Bone marrow (tissue), 2 donors: ENCODE measurements at places on chromosomes 1 and 21.

DNA sequence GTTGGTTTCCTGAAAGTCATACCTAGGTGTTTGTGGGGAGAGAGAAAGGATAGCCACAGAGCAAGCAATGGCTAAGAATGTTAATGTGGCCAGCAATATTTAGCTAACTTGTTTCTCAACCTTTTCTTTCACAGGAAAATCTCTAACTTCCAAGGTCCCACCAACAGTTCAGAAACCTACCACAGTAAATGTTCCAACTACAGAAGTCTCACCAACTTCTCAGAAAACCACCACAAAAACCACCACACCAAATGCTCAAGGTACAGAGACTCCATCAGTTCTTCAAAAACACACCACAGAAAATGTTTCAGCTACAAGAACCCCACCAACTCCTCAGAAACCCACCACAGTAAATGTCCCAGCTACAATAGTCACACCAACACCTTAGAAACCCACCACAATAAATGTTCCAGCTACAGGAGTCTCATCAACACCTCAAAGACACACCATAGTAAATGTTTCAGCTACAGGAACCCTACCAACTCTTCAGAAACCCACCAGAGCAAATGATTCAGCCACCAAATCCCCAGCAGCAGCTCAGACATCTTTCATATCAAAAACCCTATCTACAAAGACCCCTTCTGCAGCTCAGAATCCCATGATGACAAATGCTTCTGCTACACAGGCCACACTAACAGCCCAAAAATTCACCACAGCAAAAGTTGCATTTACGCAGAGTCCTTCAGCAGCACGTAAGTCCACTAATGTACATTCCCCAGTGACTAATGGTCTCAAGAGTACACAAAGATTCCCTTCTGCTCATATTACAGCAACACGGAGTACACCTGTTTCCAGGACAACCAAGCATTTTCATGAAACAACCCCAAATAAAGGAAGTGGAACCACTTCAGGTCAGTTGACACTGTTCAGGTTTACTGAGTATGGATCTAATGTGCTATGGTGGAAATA lies 15.3 kb downstream of the CD55 start:
- DNase-seq: no peak

DNA sequence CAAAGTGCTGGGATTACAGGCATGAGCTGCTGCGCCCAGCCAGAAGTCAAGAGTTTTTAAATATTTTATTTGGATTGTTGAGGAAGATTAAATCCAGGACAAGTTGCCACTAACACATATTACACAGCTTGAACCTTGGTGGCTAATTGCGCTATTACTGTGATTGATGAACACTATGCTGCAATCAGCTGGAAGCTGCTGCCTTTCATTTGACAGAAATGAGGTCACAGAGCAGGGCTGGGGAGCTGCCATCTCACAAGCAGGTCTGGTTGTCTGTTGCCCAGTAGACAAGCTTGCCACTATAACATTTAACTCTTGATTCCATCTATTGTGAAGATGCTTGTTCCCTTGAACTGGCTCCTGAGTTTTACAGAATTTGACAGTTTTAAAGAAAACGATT lies 37.4 kb upstream of the NRDC start:
- DNase-seq: no peak

DNA sequence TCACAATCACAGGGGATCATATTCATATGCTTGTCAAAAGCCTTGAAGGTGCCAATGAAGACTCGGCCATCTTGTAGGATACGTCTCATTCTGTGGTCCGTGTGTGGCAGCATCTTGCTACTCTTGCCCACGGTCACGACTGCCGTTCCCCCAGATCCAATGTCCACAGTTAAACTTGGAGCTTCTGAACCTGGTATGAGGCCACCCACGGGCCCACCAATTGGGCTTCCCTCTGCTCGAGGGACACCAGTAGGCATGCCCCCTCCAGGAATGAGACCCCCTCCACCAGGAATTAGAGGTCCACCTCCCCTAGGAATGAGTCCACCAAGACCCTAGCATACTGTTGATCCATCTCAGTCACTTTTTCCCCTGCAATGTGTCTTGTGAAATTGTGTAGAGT lies 39.6 kb downstream of the MORN1 start:
- DNase-seq: no peak

DNA sequence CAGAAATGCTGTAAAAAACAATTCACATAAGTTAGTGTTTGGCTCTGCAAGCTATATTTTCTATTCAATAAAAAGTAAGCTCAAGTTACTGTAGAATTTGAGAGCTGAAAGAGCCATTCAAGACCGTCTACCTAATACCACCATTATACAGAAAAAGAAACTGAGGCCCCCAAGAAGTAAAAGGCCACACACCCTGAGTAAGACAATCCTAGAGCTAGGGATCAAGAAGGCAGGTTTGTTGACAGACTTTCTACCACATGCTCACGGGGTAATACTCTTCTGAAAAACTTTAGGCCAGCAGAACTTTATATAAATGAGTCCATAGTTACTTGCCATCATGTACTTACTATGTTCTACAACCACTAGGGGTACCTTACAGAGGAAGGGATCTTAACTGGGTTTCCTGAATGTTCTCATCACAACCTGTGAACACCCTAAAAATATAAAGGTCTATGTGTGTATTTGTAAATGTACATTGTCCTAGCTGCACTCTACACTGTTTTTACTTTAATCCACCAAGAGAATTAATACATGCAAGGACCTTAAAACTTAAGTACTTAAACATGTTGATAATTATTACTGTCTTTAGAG lies 2.7 kb downstream of the PSMG1 start:
- no peak for DNase-seq

GRCh38 chr1:216815260-216816131 lies 92.3 kb upstream of the ESRRG start:
- DNase-seq: no peak

DNA sequence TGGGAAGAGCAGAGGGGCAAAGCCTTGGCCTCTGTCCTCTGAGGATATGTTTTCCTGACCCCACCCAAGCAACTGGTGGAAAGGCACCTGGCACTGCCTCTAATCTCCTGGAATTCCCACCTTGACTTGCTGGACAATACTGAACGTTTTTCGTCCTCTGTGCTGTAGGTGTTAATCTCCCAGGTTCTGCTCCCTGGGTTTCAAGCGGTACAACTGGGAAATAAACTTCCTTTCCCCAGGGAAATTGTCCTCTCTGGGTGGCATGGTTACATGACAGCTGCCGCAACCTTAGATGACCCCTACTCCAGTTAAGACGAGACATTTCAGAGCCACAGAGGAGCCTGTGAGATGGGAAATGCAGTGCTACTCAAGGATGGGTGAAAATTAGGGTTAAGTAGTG lies 57.3 kb upstream of the BCAR3 start:
- DNase-seq: no peak

GRCh38 chr1:3902111-3902511 lies 2.0 kb upstream of the C1orf174 start:
- no peak for DNase-seq

- no peak for DNase-seq
Measured at GRCh38 chr1:204660509-204660908, 25.0 kb downstream of the LRRN2 start.

DNA sequence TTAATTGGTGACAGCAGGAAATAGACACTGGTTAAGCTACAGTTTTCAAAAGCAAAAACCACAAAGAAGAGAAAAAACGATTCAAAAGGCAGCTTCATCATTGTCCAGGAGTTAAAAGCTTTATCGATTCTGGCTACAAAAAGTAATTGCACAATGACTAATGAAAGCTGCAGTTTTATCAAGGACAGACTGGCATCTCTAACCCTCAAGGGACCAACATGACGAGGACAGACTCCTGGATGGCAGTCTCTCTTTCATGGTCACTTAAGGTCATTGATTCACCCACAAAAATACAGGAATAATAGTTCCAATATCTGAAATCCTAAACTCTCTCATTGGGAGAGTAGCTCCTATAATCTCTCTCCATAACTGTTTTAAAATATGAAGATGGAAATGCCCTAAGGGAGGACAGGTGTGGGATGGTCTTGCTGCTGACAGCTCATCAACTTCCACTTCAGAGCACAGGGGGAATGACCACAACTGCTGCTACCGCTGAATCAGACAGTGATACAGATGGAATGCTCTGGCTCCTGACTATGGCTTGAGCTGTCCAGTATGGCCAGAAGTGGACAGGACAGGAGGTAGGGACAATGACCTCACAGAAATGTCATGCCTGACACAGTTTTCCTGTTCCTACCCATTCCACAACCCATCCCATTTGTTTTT lies 17.4 kb upstream of the CPLANE2 start:
- DNase-seq: no peak
